Kasumi-1 (cell line): ENCODE measurements at places on chromosomes 3 and 15.

DNA sequence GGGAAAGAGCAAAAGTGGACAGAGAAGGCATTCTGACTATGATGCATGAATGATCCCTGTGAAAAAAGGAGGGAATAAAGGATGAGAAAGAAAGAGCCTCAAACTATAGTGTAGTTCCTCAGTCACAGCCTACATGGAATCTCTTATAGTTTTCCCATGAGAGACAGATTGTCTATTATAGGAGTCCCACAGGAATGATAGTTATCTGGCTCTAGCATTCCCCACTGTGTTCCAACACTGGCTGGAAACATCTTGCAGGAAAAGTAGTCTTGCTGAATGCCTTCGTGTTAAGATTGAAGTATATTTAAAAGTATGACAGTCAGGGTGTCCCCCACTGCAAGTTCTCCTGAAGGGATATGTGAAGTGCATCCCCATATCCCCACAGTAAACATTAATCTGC is 641.5 kb upstream of the NECTIN3 start:
- DNase-seq = no peak

GRCh38 chr15:101808201-101808600 is 3.8 kb upstream of the OR4F15 start:
- no peak for DNase-seq

DNA sequence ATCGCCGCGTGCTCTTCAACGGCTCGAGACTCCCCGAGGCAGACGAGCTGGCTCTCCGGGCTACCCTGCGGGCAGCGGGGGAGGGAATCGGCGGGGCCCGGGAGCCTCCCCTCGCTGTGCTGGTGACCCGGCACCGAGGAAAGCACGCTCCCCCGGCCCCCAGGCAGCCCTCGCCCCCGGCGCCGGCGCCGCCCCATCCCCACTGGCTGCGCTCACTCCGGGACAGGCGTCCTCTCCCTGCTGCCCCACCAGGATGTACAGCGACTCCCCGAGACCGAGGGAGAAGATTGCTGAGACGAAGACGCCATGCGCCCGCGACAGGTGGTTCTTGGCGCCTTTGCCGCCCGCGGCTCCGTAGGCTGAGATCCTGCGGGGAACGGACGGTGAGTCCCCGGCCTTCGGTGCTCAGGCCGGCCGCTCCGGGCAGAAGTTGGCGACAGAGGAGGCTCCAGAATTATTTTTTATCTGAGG is 1.7 kb downstream of the LTK start:
- DNase-seq = no peak

DNA sequence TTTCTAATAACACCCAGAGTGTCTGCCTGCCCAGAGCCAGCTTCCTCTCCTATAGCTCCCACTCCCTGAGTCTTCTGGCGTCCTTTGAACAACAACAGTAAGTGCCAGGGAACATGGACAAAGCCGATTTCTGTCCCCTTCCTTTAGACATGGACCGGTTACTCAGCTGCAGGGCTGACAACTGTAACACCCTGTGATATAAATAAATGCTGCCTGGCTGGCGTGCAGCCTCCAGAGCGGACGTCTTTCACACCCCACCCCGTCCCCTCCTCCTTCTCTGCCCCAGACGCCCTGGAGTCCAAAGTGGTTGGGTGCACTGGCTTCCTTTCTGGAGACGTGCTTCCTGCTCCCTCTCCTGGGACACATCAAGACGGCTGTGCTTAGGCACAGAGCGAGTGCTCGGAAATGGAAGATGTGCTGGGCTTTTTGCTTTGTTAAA is 281.9 kb upstream of the LRRFIP2 start:
- DNase-seq = peak; percentile 67

- DNase-seq = no peak
These were observed 51.1 kb upstream of the CD200R1L start for GRCh38 chr3:112897791-112898190.

DNA sequence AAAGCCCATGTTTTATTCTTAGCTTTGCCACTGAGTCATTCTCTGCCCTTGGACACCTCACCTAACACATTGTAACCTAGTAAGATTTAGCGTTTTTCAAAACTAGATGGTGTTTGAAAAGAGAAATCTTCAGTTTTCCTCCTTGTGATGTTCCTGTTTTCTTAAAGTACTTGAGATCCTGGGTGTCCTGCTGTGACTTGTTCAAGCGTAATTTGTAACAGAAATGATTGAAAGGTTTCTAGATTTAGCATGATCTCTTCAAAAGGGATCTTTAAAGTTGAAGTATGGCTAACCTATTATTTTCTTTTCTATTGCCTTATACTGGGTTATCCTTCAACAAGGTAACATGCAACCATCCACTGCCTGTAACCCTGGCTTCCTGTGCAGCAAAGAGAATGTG is 32.6 kb upstream of the SPATA16 start:
- no peak for DNase-seq

- DNase-seq = no peak
These were observed 246.5 kb downstream of the TBL1XR1 start for GRCh38 chr3:176950743-176951142.

GRCh38 chr3:149174901-149175300 is 45.5 kb downstream of the HPS3 start:
- no peak for DNase-seq

DNA sequence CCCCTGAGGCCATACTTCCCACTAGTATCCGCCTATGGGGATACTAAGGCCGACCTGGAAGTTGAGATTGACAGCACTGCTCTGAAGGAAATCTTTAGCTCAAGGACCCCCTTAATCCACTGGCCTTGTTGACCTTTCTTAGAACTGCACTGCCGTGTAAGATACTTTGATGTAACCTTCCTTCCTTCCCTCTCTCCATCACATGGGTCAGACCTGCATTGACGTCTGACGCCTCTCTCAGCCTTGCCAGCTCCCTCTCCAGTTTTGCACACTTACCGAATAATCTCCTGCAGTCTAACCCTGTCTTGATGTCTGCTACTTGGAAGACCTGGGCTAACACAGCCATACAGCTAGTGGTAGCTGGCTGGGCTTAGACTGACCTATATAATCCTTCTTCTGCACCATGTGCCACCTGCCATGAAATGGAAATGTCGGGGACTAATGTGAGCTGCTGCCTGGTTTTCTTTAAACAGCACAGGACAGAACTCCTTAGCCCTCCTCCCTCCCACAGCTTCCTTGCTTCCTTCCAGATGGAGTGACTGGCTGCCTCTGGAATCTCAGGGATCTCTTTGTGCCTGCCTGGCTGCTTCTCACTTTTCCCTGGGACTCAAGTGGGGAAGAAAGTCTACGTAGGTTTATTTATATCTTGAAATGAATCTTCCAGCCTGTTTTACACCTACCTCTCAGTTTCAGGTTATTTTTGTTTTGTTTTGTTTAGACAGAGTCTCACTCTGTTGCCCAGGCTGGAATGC is 39.2 kb upstream of the HERC1 start:
- DNase-seq = no peak

GRCh38 chr3:126542340-126543241 is 16.1 kb downstream of the C3orf22 start:
- no peak for DNase-seq

GRCh38 chr3:125112981-125113380 is 57.2 kb upstream of the HEG1 start:
- DNase-seq = no peak

DNA sequence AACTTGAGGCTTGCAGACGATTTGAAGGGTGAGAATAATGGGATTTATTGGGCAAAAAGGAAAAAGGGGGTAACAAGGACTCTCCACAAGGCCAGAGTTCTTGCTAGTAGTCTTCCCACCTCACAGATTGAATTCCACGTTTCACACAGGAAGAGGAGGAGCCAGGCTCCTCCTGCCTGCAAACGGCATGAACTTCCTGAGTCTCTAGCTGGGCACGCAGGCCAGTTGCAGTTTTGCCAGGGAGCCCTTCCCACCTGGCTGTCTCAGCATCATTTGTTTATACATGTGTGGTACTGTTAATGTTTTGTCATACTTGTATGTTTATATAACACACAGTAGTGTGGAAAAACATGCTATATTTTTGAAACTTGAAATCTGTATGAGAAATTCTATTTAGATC is 155.0 kb downstream of the NLGN1 start:
- no peak for DNase-seq

- DNase-seq = no peak
These were observed 15.0 kb downstream of the KLF15 start for GRCh38 chr3:126342211-126342610.

- no peak for DNase-seq
These were observed 2.2 kb upstream of the CD86 start for GRCh38 chr3:122052968-122053367.

DNA sequence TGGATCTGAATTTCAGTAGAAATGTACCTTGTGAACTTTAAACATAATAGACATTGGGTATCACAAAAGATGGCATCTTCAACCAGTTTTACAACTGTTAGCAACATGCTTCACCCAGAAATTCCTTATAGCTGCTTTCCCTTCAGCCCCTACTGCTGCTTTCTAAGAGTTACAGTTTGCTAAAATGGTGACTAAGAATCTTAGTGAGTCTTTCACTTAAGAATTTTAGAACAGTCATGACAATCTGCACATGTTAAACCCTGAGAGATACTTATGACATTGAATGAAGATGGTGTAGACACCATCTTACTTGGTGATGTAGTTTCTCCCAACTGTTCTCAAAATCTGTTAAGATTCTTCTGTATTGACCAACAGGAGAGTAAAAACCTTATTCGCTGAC is 129.7 kb upstream of the UBE2E1 start:
- DNase-seq = no peak

DNA sequence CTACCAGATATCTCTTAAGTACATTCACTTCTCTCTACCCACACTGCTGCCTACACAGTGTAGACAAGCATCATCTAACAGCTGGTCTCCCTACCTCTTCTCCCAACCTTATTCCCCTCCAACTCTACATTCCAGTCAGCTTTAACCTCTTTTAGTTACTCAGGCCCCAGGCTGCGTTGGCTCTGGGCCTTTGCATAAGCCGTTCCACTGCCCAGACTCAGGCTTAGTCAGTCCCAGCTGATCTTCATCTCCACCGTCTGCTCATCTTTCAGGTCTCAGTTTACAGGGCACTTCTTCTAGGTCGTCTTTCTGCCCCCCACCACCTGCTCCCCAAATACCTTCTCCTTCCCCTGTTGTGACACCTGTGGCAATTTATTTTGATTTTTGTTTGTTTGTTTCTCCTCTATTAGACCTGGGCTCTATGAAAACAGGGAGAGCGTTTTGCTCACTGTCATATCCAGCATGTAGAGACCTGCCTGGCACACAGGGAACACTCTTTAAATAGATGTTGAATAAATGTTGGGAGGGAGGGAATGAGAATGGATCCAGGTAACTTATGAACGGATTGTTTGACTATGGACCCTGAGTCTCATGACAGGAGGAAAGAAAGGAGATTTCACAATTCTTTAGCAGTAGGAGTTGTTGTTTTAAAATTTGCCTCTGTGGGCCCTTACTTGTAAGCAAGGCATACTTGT is 11.1 kb downstream of the SLC27A2 start:
- DNase-seq = no peak

GRCh38 chr3:67522081-67522480 is 132.3 kb downstream of the SUCLG2 start:
- no peak for DNase-seq

DNA sequence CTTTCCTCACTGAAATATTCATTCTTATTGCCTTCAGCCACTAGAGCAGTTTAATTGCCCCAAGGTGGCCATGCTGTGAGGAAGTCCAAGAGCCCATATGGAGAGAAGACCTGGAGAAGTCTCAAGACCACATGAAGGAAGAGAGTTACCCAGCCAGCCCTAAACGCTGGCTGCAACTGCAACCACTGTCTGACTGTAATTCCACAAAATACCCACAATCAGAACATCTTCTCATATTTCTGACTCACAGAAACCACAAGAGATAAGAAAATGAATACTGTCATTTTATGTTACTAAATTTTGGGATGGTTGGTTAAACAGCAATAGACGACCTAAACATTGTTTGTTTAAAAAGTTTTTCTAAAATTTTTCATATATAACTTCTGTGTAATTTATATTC is 14.7 kb upstream of the SST start:
- peak; percentile 7 for DNase-seq

GRCh38 chr3:23276913-23277658 is 74.0 kb downstream of the UBE2E2 start:
- no peak for DNase-seq

- no peak for DNase-seq
These were observed 135.8 kb downstream of the GREM1 start for GRCh38 chr15:32853592-32853991.

GRCh38 chr3:13299531-13300155 is 120.5 kb downstream of the NUP210 start:
- DNase-seq = no peak

GRCh38 chr3:97990624-97991292 is 18.5 kb upstream of the RIOX2 start:
- no peak for DNase-seq

DNA sequence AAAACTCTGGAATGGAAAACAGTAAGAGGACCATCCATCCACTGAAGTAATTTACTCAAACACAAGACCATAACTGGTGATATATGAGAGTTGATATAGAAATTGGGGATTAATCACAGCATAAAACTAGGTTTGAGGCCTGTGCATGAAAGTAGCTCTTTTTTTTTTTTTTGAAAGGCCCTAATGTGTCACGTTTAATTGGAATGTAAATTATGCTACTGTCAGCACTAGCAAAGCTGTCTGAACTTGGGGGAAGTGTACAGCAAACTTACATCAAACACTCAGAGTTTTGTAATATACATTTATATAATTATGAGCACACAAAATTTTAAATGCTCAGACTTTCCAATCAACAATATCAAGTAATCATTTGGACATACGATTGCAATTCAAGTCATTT is 154.1 kb downstream of the GREM1 start:
- no peak for DNase-seq

DNA sequence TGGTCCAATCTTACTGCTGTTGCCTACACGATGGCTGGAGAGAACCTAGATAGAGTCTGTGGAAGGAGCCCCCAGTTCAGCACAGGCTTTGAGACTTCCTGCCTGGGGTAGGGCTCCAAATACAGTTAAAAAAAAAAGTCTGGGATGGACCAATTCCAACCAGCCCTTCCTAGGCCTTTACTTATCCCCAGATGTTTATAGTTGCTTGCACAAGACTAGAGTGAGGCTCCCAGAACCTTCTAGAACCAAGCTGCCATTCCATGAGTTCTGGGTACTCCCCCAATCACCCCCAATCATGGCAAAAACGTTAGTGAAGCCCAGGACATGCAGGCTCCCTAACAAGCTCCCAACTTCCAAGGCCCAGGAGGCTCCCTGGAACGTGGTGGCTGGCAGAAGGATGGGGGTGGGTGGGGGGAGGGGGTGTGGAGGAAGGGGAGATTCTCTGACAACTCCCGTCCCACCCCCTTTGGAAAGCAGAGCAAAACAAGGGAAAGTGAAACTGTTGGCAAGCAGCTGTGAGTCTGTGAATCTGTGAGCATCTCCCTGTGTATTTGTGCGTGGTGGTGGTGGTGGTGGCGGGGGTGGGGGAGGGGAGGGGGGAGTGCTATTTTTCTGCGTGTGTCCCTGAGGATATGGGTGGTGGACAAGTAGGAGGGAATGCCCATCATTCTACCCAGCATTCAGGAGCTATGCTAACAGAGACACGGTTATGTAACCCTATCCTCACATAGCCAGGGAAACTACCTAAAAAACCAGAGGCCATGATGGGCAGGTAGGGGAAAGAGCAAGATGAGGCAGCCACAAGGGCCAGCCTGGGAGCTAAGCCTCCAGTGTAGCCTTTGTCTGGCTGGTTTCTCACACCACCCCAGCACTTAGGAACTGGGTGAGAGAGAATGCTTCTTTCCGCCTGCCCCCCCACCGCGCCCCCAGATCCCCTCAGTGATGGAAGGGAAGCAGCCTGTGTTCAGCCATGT is 2.0 kb downstream of the MST1R start:
- DNase-seq = no peak

GRCh38 chr3:46097691-46098241 is 70.5 kb upstream of the XCR1 start:
- peak; percentile 72 for DNase-seq
